ENCODE measurements at places on chromosomes 4 and X. TPM values are rescaled to one million over a fixed set of nuclear protein-coding genes. Genes with fewer than 3 reads are reported as not detected.

DNA sequence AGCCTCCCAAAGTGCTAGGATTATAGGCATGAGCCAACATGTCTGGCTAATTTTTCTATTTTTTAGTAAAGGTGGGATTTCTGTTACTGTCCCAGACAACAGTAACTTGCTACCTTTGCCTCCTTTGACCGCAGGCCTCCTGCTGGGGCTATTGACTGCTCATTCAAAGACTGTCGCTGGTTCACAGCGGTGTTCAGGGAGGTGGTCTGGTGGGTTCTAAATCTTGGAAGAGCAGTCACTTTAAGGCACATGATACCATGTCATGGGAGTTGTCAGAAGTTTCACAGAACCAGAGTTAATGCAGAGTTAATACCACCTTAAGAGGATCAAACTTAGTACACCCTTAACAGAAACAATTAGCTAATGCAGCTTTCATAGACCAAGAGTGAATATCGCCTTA, 3.8 kb downstream of the ASMT start:
- no peak for DNase-seq

DNA sequence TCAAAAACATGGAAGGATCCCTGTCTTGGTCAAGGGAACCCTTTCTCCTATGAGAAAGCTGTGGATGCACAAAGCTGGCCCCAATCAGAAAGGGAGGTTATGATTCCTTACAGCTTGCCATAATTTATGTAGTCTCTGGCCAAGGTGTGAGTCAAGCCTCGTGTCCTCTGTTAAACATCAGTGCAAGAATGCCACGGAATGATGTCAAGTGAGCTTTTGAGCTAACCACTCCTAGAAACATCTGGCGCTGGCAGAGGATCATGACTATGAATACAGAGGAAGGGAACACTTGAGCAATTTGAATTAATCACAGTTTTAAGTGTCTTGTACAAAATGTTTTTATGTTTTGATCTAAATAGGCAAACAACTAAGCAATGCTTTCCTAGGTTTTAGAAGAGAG, 51.5 kb upstream of the RAP2C start:
- no peak for DNase-seq

DNA sequence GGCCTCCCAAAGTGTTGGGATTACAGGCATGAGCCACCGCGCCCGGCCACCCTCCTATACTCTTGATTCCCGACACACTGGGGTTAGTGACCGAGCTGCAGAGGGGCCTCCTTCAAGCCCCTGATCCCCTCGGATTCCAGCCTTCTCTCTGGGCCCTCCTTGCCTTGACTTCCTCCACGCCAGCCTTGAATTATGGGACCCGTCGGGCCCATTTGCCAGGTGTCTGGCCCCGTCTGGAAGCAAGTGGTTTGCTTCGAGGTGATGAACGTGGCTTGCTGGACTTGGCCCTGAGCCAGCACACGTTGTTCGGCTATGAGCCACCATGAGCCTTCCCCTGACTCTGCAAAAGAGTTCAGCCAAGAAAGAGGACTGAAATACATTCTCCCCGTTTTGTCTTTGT, 37.4 kb upstream of the GRPEL1 start:
- no peak for DNase-seq

DNA sequence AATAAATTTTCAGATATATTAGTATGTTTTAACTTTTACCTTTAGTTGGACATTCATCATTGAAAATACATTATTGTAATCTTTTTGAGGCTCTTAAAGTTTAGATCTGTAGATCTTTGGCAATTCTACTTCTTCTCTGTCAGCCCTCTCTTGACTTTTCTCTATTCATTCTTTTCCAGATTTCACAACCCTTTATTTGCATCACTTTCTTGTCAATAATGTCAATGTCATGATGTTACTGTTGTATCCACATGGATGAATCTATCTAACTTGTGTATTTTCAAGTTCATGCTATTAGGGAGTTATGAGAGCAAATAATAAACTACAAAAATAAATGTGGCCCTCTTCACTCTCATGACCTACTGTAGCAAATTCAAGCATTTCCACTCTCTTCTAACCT, 23.0 kb upstream of the HPGD start:
- no peak for DNase-seq

- DNase-seq = no peak
Observed at GRCh38 chrX:11431786-11432185, 138.6 kb downstream of the AMELX start.

- no peak for DNase-seq
Observed at GRCh38 chrX:153769865-153770600, 6.0 kb downstream of the PLXNB3 start.

GRCh38 chr4:127533028-127533700, 99.6 kb upstream of the INTU start:
- no peak for DNase-seq

DNA sequence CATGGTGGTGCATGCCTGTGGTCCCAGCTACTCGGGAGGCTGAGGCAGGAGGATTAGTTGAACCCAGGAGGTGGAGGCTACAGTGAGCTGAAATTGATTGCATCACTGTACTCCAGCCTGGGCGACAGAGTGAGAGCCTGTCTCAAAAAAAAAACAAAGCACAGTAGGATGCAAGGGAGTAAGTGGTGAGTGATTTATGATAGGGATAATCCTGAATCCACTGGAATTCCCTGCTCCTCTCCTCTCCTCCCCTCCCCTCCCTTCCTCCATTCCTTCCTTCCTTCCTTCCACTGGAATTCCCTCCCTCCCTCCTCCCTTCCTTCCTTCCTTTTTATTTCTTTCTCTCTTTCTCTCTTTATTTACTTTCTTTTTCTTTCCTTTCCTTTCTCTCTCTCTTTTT, 40.9 kb upstream of the NKRF start:
- DNase-seq = no peak

GRCh38 chr4:48100256-48100655, 33.8 kb downstream of the TXK start:
- DNase-seq = no peak

- DNase-seq = no peak
Observed at GRCh38 chrX:19824603-19825002, 62.8 kb downstream of the SH3KBP1 start.

DNA sequence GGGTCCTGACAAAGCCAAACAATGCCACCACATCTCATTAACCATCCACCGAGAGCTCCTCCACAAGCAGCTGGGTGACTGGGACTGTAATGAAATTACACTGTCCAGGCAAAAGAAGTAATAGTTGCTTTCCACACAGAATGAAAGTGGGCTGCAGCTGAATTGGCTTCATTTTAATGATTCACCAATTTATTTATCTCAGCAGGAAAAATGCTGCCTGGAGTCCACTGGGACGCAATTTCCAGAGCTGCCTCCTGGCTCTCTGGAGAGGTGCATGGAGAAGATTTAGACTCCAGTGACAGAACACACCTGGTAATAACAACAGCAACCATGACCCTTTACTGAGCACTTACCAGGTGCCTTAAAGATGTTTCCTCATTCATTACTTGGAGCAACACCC, 226.7 kb downstream of the LDB2 start:
- DNase-seq = no peak

GRCh38 chr4:28654618-28655017, 1794.0 kb downstream of the STIM2 start:
- DNase-seq = no peak

DNA sequence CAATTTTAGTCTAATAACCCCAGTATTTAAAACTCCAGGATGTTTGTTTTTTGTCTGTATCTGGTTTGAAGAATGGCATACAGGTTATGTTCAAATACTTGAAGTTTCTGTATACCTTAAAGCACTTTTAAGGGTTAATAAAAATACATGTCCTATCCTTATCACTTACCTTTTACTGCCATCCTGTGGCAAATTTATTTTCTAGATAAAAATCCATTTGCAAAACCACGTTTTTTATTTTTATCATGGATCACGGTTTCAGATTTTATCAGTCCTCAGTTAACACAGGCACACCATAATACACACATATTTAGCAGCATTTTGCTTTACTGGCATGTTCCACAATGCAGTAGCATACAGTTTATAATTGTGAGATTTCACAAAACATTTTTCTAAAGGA, 113.3 kb upstream of the H2AZ1 start:
- no peak for DNase-seq

Gene SSX7
- not detected for polyA plus RNA-seq

Gene PPBP
- 32.5 TPM for polyA plus RNA-seq

Gene ARMCX4
- 25.9 TPM for polyA plus RNA-seq

Gene GCNA
- 2.2 TPM for polyA plus RNA-seq

Gene KLKB1
- polyA plus RNA-seq = 1.7 TPM

Gene XG
- 0.73 TPM for polyA plus RNA-seq

Gene TRIM75
- polyA plus RNA-seq = not detected

Gene CLCN4
- polyA plus RNA-seq = 6.4 TPM

All from left lung (tissue), 14 donors.